Tibial nerve (tissue), 4 donors: ENCODE measurements at places on chromosomes 6 and 20.

GRCh38 chr20:62822239-62822787 lies 5.5 kb downstream of the COL9A3 start:
- no peak for DNase-seq

GRCh38 chr6:37785002-37785662 lies 34.4 kb upstream of the ZFAND3 start:
- DNase-seq: no peak

DNA sequence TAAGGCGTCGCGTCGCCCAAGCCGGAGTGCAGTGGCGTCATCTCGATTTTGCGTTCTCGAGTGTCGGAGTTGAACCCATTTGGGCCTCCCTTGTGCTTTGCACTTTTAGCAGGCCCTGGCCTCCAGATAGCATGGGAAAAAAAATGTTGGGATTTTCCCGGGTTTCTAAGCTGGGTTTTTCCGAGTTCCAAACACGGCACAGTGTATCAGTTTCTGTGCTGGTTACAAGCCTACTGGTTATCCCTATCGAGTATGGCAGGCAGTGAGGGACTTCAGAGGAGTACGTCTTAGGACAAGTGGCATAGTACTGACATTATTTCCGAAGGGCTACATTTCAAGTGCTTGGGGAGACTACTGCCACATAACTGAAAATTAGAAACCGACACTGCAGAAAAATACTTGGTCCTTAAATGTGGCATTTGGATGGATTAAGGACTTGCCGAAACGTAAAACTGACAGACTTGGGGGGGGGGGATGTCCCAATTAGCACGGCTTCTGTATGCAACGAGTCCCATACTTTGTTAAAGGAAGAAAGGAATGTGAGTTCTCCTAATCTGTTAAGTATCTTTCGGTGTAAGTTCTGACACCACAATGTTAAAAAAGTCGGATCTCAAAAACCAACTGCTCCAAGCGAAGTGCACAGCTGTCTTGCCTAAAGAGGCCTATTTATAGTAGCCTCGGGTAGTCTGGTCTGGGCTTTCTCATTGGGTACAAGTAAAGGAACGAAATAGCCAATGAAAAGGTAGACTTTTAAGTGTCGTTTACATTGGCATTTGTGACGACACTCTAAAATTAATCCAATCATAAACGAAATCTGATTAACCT lies 70.2 kb downstream of the HFE start:
- no peak for DNase-seq

DNA sequence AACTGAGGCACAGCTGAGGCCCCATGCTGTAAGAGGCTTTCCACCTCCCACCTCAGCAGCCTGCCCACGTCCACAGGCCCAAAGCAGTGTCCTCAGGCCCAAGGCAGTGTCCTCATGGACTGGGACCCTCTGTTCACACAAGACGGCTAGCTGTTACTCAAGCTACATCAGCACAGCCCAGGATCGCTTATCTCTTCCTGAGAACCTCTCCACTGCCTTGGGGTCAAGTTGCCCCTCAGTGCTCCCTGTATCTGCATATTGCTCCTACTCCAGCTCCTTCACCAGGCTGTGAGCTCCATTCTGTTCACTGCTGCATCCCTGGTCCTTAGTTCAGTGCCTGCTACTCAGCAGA lies 208.8 kb upstream of the TAB2 start:
- no peak for DNase-seq

GRCh38 chr6:167682125-167682524 lies 144.6 kb upstream of the AFDN start:
- DNase-seq: no peak

- DNase-seq: no peak
Observed at GRCh38 chr6:89527634-89528033, 94.7 kb downstream of the ANKRD6 start.

DNA sequence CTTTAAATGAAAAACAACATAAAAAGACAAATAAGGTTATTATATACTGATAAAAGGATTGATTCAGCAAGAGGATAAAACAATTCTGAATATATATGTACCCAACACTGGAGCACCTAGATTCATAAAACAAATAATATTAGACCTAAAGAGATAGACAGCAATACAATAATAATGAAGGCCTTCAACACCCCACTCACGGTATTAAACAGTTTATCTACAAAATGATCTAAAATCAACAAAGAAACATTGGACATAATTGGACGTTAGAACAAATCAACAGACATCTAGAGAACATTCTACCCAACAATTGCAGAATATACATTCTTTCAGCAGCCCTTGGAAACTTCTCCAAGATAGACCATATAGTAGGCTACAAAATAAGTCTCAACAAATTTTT lies 24.1 kb downstream of the TREM1 start:
- DNase-seq: no peak

- no peak for DNase-seq
Observed at GRCh38 chr20:42795111-42795695, 394.5 kb downstream of the PTPRT start.

- DNase-seq: no peak
Observed at GRCh38 chr20:31615416-31615815, 10.3 kb downstream of the ID1 start.

GRCh38 chr6:54617730-54618129 lies 228.8 kb upstream of the FAM83B start:
- no peak for DNase-seq

DNA sequence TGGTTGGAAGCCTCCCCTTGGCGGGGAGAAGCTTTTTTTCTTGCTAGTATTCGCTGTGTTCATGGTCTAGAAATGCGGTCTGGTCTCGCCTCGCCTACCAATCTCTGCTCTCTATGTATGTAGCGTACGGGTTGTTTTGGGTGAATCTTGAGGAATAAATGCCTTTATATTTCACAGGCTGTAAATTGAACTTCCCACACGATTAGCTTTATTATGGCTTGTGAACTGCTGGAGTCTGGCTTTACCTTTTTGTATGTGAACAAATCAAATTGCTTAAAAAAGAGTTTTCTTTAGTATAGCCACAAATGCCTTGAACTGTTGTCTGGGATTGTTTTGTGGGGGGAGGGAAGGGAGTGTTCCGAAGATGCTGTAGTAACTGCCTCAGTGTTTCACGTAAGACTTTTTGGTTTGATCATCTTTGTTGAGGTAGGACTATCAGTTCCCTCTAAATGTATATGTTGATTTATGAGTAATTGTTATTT lies 2.2 kb downstream of the INSM1 start:
- no peak for DNase-seq

DNA sequence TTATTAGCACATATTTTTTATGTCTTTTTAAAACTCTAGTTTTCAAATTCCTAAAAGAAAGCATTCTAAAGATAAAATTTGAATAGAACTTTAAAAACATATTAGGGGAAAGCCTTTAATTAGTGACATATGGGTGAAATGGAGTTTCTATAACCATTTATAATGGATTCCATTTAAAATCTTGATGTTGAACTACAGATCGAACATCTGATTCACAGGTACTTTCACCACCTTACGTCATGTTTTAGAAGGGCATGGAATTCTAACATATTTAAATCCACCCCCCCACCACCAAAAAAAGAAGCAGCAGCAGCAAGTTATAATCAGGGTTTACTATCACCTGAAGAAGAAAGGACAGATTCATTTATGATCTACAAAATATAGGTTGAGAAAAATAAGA lies 298.4 kb downstream of the SMOC2 start:
- no peak for DNase-seq

GRCh38 chr6:117233145-117233544 lies 32.2 kb upstream of the VGLL2 start:
- DNase-seq: no peak

DNA sequence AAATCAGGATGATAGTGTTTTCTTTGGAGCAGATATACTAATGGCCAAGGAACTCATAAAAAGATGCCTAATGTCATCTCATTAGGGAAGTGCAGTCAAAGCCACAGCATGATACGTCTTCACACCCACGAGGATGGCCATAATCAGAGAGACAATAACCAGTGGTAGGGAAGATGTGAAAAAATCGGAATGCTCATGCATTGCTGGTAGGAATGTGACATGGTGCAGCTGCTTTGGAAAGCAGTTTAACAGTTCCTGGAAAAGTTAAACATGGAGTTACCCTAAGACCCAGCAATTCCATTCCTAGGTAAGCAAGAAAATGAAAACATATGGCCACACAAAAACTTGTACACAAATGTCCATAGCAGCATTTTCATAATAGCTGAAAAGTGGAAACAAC lies 29.9 kb downstream of the BCAS1 start:
- DNase-seq: no peak

GRCh38 chr6:164409309-164410009 lies 899.9 kb downstream of the C6orf118 start:
- DNase-seq: no peak

- DNase-seq: no peak
Observed at GRCh38 chr20:23928788-23929187, 49.2 kb upstream of the CST5 start.

DNA sequence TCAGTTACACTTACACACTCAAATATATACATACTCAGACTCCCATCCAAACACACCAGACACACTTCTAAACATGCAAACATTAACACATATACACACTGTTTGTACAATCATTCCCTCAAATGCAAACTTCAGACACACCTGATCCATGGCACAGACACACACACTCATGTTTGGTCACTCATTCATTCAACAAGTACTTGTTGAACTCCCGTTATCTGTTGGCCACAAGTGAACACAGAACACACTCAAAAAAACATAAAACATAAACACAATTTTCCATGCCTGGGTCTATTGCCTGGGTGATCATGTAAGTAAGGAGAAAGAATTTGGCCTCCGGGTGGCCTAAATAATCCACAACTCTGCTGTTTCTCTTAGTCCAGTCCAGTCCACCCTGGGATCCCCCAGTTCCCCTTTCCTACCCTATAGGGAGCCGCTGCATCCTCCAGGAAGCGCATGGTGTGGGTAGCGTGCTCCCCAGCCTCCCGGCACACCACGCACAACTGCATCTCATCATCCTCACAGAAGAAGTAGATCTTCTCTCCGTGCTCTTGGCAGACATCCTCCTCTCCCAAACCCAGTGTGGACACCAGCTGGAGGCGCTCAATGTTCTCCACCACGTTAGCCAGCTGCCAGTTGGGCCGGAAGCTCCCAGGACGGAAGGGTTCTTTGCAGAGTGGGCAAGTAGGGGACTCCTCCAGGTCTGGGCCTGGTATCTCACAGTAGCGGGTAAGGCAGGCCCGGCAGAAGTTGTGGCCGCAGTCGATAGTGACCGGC lies 815 bp downstream of the TRIM10 start:
- no peak for DNase-seq

DNA sequence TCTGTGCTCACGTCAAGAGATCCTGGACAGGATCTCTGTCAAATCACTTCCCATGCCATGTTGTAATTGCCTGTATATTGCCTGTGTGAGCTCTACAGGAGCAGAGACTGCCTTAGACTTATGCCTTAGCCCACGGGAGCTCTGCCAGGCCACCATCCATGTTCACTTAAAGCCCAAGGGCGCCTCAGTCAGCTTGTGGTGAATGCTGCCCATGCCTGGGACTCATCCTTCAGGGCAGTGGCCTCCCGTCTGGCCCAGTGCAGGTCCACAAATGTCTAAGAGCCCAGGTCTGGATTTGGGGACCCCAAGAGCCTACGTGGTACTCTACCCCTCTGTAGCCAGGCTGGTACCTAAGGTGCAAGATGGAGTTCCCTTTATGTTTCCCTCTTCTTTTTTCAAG lies 22.4 kb upstream of the BPIFA2 start:
- no peak for DNase-seq

GRCh38 chr6:16058201-16058928 lies 70.5 kb upstream of the MYLIP start:
- DNase-seq: peak; percentile 51

- no peak for DNase-seq
Observed at GRCh38 chr6:100592929-100593328, 128.2 kb upstream of the SIM1 start.

DNA sequence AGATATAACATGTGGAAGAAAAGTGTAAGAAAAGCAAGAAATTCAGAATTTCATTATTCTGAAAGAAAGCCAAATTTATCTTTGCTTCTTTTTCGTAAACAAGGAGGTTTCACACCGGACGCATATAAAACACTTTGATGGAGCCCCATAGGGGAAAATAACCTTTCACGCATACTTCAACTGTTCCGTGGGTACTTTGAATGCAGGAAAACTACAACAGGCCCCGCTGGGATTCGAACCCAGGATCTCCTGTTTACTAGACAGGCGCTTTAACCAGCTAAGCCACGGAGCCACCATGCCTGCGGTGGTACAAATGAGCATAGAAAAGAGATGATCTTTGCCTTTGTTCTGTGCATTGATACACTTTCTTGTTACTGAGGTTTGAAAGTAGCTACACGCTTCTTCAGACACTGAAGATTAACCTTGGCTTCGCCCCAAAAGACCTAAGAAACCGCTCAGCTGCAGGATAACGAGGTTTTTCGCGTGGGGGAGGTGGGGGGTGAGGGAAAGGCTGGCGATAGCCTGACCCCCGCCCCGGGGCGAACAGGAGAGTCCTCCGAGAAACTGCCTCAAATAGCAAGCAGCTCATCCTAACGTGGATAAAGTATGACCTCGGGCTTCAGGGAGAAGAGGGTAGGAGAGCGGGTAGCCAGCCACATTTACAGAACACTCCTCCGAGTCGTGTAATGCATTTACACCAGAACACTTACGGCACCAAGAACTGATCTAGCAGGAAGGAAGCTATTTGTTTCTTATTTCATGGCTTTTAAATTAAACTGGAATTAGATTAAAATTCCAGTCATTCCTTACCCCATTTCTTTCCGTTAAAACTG lies 5.3 kb upstream of the HMGN4 start:
- peak; percentile 92 for DNase-seq
